Caki2 (cell line): ENCODE measurements at places on chromosomes 2 and 18.

DNA sequence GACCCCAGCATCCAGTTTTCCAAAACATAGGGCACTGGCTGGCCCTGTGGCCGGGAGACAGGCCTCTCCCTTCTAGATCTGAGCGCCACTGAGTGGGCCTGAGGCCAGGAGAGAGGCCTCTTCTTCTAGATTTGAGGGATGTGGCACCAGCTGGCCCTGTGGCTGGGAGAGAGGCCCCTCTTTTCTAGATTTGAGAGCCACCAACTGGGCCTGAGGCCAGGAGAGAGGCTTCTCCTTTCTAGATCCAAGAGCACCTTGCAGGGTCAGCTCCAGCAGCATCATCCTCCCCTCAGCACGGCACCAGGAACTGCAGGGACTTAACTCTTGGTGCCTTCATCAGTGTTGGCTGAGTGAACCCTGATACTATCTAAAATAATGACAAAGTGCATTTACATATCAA lies 114.3 kb upstream of the ALKAL2 start:
- DNase-seq: no peak

- DNase-seq: no peak
Observed at GRCh38 chr2:141020346-141020745, 1110.5 kb downstream of the LRP1B start.

GRCh38 chr2:12201369-12201768 lies 454.9 kb downstream of the LPIN1 start:
- DNase-seq: no peak

DNA sequence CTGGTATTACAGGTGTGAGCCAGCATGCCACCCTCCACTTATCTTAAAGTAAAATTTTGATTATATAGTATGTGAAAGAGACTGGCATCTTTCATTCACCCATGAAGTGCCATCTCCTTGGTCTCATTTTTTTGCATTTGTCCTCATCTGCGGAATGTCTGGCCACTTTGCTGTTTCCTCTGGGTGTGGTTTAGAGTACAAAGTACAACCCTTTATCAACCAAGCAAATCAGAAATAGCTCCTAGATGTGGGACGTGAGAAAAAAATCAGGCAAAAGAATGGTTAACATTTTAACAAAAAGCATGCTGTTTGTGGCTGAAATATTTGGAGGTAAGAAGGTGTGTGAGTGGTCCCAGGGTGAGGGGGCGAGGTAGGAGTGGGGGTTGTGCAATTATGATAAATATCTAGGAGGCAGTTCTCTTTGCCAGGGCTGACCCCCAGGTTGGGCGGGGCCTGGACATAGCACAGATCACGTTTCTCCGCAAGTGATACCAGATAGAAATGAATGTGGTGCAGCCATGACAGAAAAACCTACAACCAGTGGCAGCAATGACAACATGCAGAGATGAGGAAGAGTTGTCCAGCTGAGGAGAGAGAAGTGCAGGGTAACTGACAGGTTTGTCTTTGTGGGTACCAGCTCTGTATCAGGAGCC lies 115.8 kb upstream of the SERTAD2 start:
- peak; percentile 62 for DNase-seq

DNA sequence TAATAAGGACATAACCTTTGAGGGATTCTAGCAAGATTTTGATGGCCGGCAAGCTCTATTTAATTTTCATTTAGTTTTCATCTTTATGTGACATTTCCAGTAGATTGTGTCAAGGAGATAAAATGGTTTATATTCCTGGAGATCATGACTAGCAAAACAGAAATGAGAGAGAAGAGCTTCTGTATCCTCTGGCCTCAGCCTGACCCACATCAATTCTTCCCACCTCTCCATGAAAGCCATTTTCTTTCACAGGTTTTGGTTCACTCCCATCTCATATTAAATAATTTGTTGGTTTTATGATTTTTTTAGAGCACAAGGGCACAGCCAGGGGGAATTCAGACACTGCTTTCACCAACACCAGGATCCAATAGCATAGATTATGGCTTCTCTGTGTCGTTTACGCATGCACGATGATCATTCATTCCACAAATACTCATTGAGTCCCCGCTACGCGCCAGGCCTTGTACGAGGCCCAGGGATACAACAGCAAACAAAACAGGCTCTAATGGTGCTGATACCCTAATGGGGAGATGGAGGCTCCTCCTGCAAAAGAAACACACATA lies 85.9 kb downstream of the SH3BP4 start:
- no peak for DNase-seq

DNA sequence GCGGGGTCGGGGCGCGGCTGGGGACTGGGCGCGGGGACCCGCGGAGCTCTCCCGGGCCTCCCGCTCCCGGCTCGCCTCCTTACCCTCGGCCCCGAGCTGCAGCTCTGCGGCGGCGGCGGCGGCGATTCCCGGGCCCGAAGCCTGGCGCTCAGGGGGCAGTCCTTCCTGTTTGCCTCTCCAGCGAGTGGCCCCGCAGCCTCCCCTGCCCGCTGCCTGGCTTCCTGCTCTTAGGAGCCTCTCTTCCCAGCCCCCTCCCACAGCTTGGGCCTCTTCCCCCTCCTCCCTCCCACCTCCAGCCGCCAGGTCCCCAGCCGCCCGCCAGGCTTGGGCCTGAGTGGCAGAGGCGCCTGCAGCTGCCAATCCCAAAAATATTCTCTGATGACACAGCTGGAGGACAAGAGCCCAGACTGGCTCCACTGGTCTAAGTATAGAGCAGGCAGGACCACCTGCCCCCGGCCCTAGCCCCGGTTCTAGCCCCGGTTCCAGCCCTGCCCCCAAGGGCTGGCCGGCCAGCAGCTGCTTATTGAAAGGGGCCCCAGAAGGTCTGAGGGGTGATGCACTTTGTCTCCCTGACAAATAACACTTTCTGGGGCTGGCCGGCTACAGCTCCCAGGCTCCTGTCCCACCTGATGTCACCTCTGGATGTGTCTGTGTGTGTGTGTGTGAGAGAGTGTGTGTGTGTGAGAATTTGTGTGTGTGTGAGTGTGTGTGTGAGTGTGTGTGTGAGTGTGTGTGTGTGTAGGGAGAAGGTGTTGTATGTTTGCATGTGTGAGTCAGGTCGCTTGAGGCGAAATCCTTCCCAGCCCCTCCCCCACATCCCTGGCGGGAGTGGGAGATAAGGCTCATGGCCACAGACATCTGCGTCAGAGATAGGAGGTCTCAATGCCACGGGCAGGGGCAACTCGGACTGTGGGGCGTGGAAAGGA lies at the start of gene OBSL1:
Gene OBSL1, minus strand, starts transcription at position 229 of the 926 bp plus-strand sequence. CDS start 307 bp downstream, outside the sequence.
- peak; percentile 74 for DNase-seq

GRCh38 chr18:44826418-44827259 lies 146.0 kb downstream of the SETBP1 start:
- DNase-seq: peak; percentile 54

DNA sequence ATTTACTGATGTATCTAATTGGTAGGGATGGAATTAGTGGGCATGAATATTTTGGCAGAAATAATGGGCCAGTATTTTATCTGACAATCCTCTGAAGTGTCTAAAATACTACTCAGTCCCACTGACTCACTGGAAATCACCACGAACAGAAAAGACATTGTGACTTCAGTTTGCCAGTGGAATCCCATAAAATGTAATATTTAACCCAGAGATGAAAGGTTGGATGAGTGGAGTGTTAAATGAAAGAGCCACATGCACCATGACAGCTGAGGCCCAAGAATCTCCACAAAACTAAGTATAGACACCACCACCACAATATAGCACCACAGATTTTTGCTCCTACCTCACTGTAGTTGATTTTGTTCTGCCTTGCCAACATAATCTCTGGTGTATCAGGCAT lies 103.9 kb downstream of the NEB start:
- peak; percentile 40 for DNase-seq

- no peak for DNase-seq
Observed at GRCh38 chr18:35856178-35856577, 116.3 kb upstream of the RMP24 start.

GRCh38 chr18:49650426-49650891 lies 88.6 kb downstream of the LIPG start:
- no peak for DNase-seq

DNA sequence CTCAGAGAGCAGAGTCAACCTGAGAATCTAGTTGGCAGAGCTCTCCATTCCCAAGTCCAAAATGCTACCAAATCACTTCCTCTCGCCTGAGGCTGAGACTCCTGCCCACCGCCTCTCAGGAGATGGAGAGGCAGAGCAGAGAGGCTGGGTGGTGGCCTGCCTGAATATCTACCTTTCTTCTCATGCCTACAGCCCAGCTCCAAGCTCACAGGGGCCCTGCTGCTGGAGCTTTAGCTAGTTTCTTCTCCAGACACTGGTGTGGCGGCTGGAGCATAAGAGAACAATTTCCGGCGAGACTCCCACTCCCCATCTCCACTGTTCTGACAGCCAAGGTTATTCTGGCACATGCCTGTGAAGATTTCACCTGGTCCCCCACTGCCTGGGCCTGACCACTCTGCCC lies 8.1 kb upstream of the CYP26B1 start:
- DNase-seq: no peak

DNA sequence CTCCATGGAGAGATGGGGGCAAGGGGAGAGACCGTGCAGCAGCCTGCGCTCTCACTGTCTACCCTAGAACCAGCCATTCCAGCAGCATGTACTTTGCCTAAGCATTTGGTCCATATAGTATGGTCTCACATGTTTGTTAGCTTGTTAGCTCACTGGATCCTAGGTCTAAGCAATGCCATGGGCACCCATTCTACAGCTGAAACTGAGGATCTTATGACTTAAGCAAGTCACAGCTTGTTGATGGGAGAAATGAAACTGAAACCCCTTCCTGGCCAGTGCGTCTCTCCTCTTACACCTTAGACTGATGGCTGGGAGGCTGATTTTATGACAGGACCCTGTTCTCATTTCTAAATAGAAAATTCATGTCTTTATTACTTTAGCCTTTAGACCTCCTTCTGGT lies 90.1 kb downstream of the EPAS1 start:
- no peak for DNase-seq

- DNase-seq: no peak
Observed at GRCh38 chr2:127508023-127508630, 18.2 kb downstream of the IWS1 start.

- DNase-seq: no peak
Observed at GRCh38 chr2:235005603-235006259, 53.9 kb downstream of the SH3BP4 start.

DNA sequence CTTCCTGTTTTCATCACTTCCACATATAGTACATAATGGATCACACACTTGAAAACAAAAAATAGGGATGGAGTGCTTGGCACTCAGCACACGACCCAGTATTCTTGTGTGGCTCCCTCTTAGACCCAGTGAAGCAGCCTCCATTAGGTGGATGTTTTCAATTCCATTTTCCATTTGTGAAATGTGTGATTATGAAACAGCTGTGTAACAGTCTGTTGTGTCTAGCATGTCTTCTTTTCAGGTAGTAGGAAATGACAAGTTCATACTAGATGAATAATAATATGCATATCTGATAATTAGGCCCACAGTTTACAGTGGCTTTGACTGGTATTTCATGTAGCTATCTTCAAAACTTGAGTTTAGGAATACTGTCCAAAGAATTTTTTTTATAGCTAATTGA lies 35.5 kb downstream of the EML6 start:
- DNase-seq: no peak

DNA sequence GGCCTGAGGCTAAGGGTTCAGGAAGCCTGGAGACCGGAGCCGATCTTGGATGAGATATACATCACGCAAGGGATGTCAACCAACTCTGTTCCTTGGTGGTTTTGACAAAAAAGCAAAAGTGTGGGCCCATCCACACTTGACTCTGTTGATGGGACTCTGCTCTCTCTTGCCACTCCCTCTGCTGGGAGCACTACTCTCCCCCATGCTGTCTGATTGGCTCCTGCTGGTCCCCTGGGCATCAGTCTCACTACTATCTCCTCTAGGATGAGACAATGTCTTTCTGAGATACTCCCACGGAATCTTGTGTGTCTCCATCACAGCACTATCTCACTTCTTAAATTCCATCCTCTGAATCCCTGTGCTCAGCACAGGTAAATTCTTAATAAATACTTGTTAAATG lies 56.8 kb upstream of the DNMT3A start:
- DNase-seq: no peak

- no peak for DNase-seq
Observed at GRCh38 chr2:161165266-161165665, 5.0 kb downstream of the TANK start.

DNA sequence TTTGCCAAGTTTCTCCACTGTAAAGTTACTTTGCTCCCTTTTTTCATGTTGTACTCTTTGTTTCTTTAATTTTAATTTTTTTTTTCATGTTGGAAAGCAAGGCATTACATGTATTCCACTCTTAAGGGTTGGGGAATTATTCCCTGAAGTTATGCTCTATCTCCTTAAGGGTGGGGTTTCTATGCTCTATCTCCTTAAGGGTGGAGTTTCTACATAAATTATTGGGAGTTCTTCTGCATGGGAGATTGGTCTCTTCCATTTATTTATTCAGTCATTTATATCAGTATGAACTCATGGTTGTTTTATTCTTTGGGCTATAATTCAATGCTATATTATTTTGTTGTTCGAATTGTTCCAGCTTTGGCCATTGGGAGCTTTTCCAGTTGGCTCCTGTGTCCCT lies 11.2 kb downstream of the MRPL33 start:
- no peak for DNase-seq

DNA sequence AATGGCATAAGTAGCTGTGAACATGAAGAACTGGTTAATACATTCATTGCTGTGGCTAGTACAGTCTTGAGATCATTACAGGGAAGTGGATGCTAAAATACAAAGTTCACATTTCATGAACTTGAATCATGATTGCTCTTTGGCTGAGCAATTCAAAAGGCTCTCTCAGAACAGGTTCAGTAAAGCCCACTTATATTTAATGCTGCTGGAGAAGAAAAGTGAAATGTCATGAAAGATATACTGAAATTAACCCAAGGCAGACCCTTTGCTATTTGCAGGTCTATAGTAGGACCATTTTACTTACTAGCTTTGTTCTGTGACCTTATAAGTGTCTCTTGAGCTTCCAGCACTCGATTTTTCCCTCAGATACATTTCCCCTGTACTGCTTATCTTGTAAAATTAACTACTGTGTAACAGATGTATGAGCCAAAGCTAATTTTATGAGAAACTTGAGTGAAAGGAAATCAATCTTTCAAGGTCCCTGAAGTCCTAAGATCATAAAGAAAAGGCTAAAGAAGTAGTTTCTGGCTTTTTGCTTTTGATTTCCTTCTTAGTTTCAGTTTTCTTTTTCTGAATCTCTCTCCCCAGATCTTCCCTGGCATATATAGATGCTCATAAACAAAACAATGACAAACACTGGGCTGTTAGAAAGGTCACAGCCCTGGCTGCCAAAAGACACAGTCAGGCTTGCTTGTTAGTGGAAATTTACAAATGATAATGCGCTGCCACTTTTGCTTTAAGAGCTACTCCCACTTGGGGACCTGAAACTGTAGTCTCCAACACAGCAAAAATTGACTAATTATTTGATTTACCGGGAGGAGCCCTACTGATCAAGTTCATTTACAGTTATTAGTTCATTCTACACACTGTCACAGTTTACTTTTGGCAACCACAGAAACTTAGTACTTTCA lies 132.7 kb upstream of the XPO1 start:
- DNase-seq: peak; percentile 57

GRCh38 chr18:12001421-12001820 lies 20.1 kb downstream of the IMPA2 start:
- no peak for DNase-seq
